ENCODE measurements at places on chromosomes 6 and 20.

- no peak overlapping the region for H3K4me3 ChIP-seq
- DNase-seq = no peak
- no peaks in the 10 kb centered on the region for H3K27me3 ChIP-seq
- no peaks in the 10 kb centered on the region for H3K4me1 ChIP-seq
- H3K27ac ChIP-seq = no peak overlapping the region
These were observed 191.5 kb upstream of the BMP2 start for GRCh38 chr20:6575912-6576401.

GRCh38 chr6:134654751-134655150 is 295.1 kb downstream of the ALDH8A1 start:
- DNase-seq = no peak
- no peak overlapping the region for H3K27ac ChIP-seq
- no peaks in the 10 kb centered on the region for H3K4me1 ChIP-seq
- no peaks in the 10 kb centered on the region for H3K36me3 ChIP-seq

DNA sequence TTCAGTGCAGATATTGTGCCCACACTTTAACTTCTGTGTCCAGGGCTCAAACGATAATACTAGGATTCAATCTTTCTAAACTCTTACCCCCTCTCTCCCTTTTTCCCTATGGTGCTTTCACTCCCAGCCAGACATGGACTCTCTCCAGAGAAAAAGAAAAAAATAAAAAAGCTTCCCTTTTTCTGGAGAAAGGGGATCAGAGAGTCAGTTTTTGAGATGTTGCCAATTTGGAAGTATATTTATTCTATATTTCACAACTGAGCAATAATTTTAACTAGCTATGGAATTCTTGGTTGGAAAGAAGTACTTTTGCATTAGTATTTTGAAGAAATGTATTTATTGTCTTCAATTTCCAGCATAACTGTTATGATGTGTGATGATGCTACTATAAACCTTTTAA is 72.2 kb upstream of the ZFP64 start:
- DNase-seq = no peak
- H3K27me3 ChIP-seq = no peaks in the 10 kb centered on the region
- H3K4me3 ChIP-seq = no peak overlapping the region
- H3K36me3 ChIP-seq = no peaks in the 10 kb centered on the region

- H3K27me3 ChIP-seq = no peaks in the 10 kb centered on the region
- no peak overlapping the region for H3K27ac ChIP-seq
- H3K36me3 ChIP-seq = no peaks in the 10 kb centered on the region
- DNase-seq = no peak
- no peaks in the 10 kb centered on the region for H3K4me1 ChIP-seq
These were observed 386.6 kb downstream of the NKAIN2 start for GRCh38 chr6:124190256-124190655.

DNA sequence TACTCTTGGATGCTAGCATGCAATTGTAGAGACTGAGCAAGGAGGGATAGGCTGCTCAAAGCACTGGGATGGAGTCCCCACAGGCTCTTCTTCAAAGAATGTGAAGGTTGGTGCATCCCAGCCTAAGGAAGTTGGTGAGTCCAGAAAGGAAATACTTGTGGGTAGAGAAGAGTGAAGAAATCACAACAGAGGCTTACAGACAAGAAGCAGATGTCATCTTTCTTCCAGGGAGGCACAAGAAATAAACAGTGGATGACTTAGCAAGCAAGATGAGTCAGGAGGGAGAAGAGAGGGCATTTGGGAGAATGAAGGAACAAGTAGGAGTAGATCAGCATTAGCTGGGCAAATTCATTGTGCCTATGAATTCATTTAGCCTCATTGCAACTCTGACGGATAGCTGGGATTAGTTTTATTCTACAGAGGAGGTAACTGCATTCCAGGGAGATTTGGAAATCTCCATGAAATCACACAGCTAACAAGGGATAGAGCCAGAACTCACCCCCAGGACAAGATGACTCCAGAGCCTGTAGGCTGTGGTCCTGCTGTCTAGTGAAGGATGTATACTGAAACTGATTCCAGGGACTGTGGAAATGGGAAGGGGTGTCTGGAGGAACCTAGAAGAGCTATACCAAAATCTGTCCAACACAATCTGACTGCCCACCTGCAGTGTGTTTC is 125.8 kb upstream of the SPTLC3 start:
- DNase-seq = no peak
- no peaks in the 10 kb centered on the region for H3K27me3 ChIP-seq
- H3K4me3 ChIP-seq = no peak overlapping the region
- H3K36me3 ChIP-seq = no peaks in the 10 kb centered on the region
- no peaks in the 10 kb centered on the region for H3K4me1 ChIP-seq

GRCh38 chr6:36375644-36376155 is 11.8 kb downstream of the ETV7 start:
- DNase-seq = no peak
- H3K27me3 ChIP-seq = no peaks in the 10 kb centered on the region
- H3K27ac ChIP-seq = no peak overlapping the region
- no peaks in the 10 kb centered on the region for H3K36me3 ChIP-seq
- H3K4me1 ChIP-seq = no peaks in the 10 kb centered on the region

GRCh38 chr6:36622901-36623546 is 28.9 kb downstream of the SRSF3 start:
- H3K4me1 ChIP-seq = 0 out of 2 replicates have a peak, but pooled peaks cover 1% of the 10 kb centered on the region
- H3K27ac ChIP-seq = no peak overlapping the region
- no peaks in the 10 kb centered on the region for H3K36me3 ChIP-seq
- H3K4me3 ChIP-seq = no peak overlapping the region
- no peak for DNase-seq

DNA sequence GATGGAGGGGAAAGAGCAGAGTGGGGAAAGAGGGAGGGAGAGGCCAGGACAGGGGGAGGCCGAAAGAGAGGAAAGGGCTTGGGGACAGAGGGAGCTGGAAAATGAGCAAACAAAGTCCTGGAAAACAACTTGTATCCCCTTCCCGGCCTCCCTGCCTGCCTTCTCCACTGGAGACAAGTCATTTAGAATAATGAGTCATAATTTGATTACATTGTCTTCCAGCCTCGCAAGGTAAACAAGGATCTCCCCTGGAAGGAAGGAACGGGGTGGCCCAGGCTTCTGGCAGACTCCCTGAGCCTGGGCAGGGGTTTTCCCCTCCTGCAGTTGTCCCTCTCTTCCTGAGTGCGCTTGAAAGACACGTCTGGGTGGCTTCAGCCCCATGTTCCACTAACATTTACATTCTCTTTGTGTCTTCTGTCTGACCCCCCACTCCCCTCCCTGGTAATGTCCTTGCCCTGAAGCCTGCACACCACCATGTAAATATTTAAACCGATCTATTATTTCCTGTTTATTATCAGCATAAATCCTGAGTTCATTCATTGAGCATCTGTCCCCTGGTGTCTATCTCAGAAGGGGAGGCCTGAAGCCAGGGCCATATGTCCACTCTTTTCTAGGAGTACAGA is 12.1 kb upstream of the MRPS18A start:
- H3K27me3 ChIP-seq = no peaks in the 10 kb centered on the region
- H3K36me3 ChIP-seq = no peaks in the 10 kb centered on the region

- no peak for DNase-seq
- peak within 1 kb of the TSS; percentile 82 for H3K4me3 ChIP-seq
- no peaks in the 10 kb centered on the region for H3K27me3 ChIP-seq
- H3K4me1 ChIP-seq = 0 out of 2 replicates have a peak, but pooled peaks cover 2% of the 10 kb centered on the region
- H3K27ac ChIP-seq = no peak within 1 kb of the TSS
These were observed at the start of gene DSP for GRCh38 chr6:7541175-7542064. DSP (plus strand) TSS chr6:7541671; CDS start chr6:7541916, 245 bp downstream.

DNA sequence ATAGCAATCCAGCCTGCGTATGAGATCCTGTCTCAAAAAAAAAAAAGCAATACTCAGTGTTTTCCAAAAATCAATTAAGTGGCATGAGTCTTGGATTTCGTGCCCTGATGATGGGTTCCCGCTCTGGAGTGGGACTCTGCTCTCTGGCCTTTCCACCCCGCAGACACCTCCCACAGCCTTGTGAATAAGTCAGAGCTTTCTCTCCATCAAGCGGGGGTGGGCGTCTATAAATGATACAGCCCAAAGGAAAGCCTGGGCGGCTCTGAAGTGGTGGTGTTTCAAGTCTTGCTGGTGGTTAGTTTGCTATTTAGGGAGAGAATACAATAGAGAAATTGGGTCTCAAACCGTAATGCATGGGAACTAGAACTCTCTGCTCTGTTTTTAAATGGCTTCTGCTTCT is 52.5 kb upstream of the TAGAP start:
- H3K27ac ChIP-seq = no peak overlapping the region
- no peak for DNase-seq
- H3K27me3 ChIP-seq = no peaks in the 10 kb centered on the region
- H3K4me1 ChIP-seq = no peaks in the 10 kb centered on the region

DNA sequence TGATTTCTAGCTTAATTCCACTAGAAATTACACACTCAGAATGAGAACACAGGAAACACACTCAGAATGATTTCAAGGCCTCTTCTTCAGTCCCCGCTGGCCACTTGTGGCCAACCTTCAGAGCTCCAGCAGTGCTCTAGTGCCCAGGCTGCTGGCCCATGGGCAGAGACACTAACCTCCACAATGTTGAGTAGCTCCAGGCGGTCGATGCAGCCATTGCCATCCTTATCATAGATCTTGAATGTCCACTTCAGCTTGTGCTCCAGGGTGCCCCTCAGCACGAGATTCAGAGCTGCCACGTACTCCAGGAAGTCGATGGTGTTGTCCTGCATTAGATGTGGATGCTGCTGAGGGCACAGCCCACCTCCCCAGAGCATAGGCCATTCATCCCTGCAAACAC is 6.3 kb downstream of the GUCA1B start:
- H3K36me3 ChIP-seq = no peaks in the 10 kb centered on the region
- no peak overlapping the region for H3K4me3 ChIP-seq
- DNase-seq = no peak
- no peak overlapping the region for H3K27ac ChIP-seq

DNA sequence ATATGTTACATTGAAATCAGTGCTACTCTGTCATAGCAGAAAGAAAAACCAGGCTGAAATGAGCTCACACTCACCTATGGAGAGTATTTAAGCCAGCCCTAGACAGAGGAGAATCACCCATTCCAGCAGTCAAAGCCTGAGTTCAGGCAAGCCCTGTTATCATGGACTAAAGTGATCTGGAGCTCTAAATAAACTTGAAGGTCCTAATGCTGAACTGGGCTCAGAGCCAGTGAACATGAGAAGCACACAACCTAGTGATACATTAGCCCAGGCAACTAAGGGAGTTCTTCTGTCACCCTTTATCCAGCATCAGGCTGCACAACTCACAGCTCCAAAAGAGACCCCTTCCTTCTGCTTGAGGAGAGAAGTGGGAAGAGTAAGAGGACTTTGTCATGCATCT is 425.0 kb downstream of the COL12A1 start:
- H3K4me1 ChIP-seq = no peaks in the 10 kb centered on the region
- no peak overlapping the region for H3K27ac ChIP-seq
- H3K4me3 ChIP-seq = no peak overlapping the region
- H3K36me3 ChIP-seq = no peaks in the 10 kb centered on the region
- no peak for DNase-seq
- H3K27me3 ChIP-seq = no peaks in the 10 kb centered on the region

DNA sequence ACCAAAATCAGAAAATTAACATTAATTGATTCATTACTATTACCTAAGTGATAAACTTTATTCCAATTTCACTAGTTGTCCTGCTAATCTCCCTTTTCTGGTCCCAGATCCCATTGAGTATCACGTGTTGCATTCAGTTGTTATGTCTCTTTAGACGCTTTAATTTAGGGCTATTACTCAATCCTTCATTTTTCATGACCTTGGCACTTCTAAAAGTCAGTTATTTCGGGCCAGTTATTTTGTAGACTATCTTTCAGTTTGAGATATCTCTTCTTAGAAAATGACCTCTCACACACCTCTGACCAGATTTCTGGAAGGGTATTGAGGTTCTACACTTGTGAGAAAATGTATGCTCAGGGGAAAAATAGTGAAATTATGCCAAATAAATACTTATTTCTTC is 34.0 kb upstream of the TASP1 start:
- no peak for DNase-seq
- no peaks in the 10 kb centered on the region for H3K4me1 ChIP-seq
- no peak overlapping the region for H3K4me3 ChIP-seq
- no peak overlapping the region for H3K27ac ChIP-seq

DNA sequence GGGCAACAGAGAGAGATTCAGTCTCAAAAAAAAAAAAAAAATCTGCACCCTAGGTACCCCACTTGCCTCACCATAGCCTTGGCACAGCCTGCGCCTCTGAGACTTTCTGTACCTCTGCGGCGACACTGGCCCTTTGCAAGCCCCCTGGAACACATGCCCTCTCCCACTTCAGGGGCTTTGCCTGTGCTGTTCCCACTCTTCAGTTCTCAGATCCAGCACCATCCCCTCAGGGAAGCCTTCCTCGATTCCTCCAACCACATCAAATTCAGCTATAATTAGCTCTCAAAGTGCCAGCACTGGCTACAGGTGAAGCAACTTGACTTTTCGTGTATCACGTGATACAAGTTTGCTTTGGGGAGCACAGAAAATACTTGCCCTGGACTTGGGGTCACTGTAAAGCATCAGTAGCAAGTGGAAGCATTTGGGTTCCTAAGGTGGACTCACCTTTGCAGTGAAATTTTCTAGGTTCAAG is 2.1 kb upstream of the UBE2V1 start:
- no peak overlapping the region for H3K27ac ChIP-seq
- H3K27me3 ChIP-seq = no peaks in the 10 kb centered on the region
- no peak for DNase-seq
- H3K4me3 ChIP-seq = peak overlapping the region; percentile 58
- H3K36me3 ChIP-seq = no peaks in the 10 kb centered on the region
- peaks cover 3% of the 10 kb centered on the region for H3K4me1 ChIP-seq

- H3K27ac ChIP-seq = no peak overlapping the region
- H3K27me3 ChIP-seq = no peaks in the 10 kb centered on the region
- no peak overlapping the region for H3K4me3 ChIP-seq
- no peaks in the 10 kb centered on the region for H3K36me3 ChIP-seq
- DNase-seq = no peak
- H3K4me1 ChIP-seq = no peaks in the 10 kb centered on the region
These were observed 444.0 kb upstream of the SLC35B3 start for GRCh38 chr6:8879334-8879733.

DNA sequence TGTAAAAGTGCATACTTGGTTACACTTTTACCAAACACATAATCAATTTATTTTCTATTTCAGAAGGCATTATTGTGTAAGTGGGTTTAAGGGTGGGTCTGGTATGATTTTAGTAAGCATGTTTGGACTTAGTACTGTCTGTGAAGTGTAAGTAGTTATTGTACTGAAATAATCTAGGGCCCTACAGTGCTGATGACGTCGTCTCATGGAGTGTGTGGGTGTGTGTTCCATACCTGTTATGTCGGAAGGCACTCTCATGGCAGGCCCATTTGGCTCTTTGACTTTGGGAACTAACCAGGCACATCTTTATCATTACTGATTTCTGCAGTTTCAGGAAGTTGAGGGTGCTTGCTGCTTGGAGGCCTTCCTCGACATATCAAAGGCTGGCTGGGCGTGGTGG is 155.1 kb downstream of the SASH1 start:
- no peaks in the 10 kb centered on the region for H3K36me3 ChIP-seq
- no peak overlapping the region for H3K27ac ChIP-seq
- no peak overlapping the region for H3K4me3 ChIP-seq

GRCh38 chr6:170018422-170018935 is 267.1 kb downstream of the ERMARD start:
- H3K27ac ChIP-seq = no peak overlapping the region
- no peaks in the 10 kb centered on the region for H3K36me3 ChIP-seq
- no peaks in the 10 kb centered on the region for H3K4me1 ChIP-seq
- no peak for DNase-seq
- H3K4me3 ChIP-seq = no peak overlapping the region

- no peak for DNase-seq
- no peaks in the 10 kb centered on the region for H3K4me1 ChIP-seq
- no peak overlapping the region for H3K27ac ChIP-seq
- H3K27me3 ChIP-seq = no peaks in the 10 kb centered on the region
- peaks cover 2% of the 10 kb centered on the region for H3K36me3 ChIP-seq
These were observed 15.4 kb downstream of the SERAC1 start for GRCh38 chr6:158152659-158153058.

- H3K36me3 ChIP-seq = no peaks in the 10 kb centered on the region
- H3K27me3 ChIP-seq = no peaks in the 10 kb centered on the region
- no peak for DNase-seq
- no peak overlapping the region for H3K27ac ChIP-seq
These were observed 174.2 kb downstream of the ANKRD60 start for GRCh38 chr20:58054082-58054779.

Data from iPS DF 6.9 (cell line).